ENCODE measurements at places on chromosomes 1 and 21.

DNA sequence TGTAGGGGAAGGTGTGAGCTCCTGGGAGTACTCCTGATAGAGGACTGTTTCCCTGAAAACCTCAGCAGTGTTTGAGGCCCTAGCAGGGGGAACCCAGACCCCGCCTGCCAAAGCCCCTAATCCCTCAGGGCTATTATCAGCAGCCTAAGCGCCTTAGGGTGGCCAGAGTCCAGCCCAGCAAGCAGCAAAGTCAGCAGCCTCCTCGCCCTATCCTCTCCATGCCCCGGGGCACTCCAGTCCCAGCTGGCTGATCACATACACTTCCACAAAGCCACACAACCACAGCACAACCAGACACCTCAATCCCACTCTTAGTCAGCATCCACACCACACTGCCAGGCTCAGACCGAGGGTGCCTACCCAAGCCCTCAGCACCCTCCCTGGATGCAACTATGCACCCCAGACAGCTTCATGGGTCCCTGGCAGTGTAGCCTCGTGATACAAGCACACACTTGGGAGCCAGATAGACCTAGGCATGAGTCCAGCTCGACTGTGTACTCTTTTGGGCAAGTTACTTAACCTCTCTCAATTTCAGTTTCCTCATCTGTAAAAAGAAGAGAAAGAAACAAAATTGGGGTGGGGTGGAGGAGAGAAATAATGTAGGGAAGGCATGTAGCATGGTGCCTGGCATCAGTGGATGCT, 7.1 kb downstream of the IGSF9 start:
- ATAC-seq = peak; percentile 65

DNA sequence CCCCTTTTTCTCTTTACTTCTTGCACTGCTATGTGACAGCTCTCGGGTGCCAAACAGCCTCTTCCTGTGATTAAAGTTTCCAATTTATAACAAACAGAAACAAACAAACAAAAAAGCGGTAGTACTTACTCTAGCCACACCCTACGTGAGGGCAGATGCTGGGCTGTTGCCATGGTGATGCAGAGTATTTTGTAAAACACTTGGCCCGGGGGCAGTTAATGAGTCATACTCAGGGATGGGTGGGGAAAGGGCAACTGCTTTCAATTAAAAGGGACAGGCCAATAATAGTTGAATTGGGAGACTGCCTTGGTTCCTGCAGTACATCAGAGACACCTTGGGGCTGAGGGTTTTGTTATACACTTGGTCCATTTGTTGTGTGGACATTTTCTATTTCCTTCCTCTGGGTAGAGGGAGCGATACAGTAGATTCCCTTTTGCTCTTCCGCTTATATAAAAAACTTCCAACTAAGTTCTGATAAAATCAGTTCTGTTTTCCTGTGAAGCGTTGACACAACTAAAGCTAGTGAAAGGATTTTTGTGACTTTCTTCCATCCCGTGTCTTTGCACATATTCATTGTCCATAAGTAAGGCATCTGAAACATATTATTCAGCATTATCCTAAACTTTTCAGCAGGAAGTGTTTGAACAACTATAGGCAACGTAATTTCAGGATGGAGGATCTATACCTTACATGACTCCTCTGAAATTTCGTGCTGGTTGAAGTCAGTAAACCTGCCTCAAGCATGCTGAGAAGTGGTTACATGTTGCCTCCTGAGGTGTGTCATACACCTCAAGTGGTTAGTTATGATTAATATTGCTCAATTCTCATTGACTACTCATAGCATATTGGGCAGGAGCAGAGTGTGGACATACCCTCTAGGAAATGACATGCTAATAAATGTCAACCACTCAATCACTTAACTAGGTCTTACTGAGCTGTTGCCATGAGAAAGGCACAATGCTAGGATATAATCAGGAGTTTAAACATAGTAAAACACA, 36.7 kb upstream of the THEM4 start:
- ATAC-seq = peak; percentile 82

- no peak for ATAC-seq
Measured at GRCh38 chr1:161826478-161826877, 60.4 kb downstream of the ATF6 start.

GRCh38 chr1:153962088-153963029, 978 bp downstream of the SLC39A1 start:
- ATAC-seq = no peak
